Activated CD4-positive, alpha-beta T cell treated with anti-CD3 and anti-CD28 coated beads for 1 hour (primary cell): ENCODE measurements at places on chromosomes 4 and X.

DNA sequence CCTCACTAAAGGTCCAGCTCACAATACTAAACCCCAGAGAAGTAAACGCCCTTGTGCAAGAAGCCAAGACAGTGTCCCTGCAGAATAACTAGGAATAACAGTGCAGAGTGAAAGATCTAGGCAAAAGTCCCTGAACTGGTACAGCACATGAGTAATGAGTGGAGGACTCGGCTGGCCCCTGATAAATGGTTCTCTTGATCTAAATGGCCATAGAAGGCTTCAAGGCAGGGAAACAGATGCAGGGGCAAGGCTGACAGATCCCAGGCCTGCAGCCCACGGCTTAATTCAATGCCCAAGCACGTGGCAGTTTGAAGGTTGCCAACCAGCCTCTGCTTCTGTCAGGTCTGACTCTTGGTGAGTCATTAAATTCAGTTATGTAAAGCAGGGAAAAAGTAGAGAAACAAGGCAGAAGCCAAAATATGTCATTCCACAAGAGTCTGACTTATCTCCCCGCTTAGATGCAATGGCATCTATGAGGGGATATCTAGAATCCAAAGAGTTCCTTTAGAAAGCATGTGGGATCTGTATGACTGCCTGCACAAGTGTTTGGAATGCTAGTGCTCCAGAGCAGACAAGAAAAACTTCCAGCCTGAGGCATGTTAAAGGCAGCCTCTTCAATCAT is 121.3 kb downstream of the PRDM5 start:
- DNase-seq, result no peak

DNA sequence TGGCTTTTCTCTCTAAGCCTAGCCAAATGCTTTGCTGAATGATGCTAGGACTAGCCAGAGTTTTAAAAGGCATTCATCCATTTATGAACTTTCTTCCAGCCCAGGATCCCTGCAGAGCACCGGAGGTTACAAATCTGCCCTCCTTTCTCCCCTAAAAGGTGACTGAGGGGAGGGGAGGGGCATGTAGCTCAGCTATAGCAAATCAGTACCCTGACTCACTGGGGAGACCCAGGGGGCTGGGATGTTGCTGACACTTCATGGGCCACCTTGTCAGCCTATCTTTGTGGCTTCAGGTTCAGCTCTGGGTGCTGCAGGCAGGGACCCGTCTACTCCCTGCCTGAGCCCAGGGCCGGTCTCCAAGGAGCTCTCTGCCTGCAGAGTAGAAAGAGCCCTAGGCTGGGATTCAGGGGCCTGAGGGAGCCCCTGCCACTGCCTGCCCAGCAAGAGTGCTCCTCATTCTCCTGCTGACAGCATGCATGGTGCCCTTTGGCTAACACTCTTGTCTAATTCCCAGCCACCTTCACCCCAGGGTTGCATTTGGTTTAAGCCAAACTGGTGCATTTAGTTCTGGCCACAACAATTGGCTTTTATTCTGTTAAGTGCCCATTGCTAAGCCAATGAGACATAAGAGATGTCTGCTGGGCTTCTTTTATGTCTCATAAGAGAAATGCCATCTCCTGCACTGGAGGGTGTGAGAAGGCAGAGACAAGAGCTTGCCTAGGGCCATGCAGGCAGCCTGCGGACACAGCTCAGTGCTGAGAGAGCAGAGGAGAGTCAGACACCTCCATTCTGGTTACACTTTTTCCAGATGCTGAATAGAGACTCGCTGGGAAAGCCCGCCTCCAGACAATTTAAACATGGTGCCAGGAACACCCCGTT is 11.9 kb upstream of the UBA6 start:
- no peak for DNase-seq

DNA sequence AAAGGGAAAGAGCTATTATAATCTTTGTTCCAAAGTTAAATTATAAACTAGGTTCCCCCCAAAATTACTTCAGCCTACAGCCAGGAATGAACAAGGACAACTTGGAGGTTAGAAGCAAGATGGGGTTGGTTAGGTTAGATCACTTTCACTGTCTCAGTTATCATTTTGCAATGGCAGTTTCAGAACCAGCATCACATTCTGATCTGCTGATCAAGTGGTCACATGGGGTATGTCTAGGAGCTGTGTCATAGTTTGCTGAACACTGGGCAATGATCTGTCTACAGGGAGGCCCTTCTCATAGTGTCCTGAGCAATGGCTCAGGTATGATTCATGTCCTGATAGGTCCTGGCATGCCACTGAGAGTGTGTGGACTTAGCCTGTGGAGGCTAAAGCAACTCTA is 41.6 kb upstream of the XIAP start:
- DNase-seq, result no peak

GRCh38 chrX:12309040-12309743 is 170.9 kb downstream of the FRMPD4 start:
- DNase-seq, result no peak

DNA sequence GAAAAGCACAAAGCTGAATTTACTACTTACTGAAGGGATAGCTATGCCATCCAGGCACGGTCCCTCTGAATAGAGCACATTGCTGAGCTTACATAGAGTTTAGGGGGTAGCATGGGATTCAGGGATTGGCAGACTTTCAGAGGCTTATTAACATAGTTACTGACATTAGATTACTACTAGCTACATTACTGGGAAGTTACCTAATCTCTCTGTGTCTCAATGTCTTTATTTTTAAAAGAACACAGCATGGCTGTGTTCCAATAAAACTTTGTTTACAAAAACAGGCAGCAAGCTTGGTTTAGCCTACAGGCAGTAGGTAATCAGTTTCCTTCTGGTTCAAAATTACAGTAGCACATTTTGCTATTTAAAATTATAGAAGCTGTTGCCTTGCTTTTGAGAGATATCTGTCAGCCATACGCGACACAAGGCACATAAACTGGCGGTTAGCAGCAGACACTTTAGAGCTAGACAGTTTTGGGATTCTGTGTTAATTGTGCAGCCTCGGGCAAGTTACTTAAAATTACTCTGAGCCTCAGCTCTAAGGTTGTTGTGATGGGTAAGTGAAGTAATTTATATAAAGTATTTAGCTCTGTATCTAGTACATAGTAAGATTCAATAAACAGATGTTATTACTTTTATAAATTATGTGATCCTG is 6.9 kb downstream of the KLHL8 start:
- no peak for DNase-seq

DNA sequence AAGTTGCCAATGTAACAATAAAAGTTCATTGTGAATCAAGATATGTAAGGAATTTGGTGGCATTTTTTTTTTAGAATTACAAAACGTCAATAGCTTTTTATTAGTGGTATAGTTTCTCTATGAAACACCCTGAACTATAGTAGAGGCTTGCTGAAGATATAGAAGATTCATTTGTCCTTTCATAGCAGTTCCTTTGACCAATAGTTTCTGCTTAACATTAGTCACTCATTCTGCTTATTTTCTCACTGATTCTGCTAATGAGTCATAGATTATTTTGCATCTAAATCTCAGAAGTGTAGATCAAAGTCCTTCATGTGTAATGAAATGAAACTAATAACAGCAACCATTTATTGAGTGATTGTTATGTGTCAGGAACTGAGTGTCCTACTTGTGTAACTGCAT is 205.0 kb upstream of the TET2 start:
- no peak for DNase-seq

DNA sequence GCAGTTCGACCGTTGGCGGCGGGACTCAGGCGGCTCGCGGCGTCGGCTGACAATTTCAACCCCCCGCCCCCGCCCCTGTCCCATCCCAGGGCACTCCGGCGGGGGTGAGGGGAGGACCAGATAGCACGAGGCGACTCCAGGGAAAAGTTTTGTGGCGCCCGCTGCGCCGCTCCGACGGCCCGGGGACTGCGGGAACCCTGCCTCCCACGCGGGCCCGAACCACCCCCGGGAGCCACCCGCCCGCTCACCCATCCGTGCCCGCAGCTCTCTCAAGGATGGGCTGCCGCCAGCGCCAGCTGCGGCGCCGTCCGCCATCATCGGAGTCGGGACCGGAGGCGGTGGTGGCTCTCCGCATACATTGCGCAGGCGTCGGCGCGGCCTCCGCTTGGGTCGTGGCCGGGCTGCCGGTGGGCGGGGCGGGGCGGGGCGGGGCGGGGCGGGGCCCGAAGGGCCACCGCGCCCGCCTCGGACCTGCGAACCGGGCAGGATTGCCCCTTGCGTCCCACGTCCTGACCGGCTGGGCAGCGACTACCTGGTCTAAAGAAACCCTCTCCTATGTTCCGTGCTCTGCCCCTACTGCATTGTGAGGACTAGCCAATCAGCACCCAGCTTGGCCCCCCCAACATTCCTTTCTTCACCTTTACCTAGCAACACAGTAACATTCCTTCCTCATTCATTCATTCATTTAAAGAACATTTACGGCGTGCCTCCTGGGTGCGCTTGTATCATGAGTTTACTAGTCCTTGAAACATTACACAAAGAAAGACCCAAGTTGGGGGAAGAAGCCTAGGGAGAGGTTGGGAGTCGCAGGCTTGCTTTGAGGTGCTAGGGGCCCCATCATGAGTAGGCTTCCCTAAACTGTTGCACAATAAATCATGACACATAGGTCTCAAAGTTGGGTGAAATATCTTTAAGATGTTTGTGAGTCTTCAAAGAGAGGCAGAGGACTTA is at the start of gene MAP7D3:
TSS of gene MAP7D3 (minus strand) at position 360 of the 951 bp plus-strand sequence. CDS start at position 318, 42 bp downstream.
- DNase-seq, result peak; percentile 54

DNA sequence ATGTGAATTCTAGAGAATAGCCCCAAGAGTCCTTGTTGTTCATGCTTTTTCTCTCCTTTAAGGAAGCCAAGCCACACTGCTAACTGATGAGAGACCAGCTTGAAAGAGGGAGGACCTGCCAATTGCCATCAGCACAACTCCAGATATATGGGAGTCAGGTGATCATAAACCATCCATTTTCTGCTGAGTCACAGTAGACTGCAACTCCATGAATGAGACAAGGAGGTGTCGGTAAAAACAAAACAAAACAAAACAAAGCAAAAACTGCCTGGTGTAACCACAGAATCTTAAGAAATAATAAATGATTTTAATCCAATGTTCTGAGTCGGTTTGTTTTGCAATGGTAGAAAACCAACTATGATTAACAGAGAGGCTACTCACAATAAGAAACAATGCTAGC is 837.3 kb downstream of the PCDH7 start:
- no peak for DNase-seq

GRCh38 chr4:8438743-8439142 is 1.8 kb downstream of the ACOX3 start:
- DNase-seq, result no peak

- no peak for DNase-seq
Observed at GRCh38 chr4:80594701-80595100, 259.2 kb downstream of the CFAP299 start.

- DNase-seq, result no peak
Observed at GRCh38 chrX:153502796-153503195, 8.0 kb downstream of the BGN start.

DNA sequence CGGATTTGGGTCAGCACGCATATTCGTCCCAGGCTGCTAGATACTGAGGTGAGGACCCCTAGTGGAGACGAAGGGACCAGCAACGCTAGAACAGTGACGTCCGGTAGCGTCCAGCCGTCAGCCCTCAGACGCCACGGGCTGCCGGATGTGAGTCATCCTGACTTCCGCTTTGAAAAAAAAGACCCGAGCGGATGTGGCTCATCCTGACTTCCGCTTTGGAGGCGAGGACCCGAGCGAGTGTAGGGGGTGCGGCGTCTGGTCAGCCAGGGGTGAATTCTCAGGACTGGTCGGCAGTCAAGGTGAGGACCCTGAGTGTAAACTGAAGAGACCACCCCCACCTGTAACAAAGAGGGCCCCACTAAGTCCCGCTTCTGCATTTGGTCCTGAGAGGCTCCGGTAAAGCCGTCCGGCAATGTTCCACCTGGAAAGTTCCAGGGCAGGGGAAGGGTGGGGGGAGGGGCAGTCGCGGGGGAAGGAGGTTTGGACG is at the start of gene MAGEB2:
TSS of gene MAGEB2 (plus strand) at position 207 of the 487 bp plus-strand sequence. CDS start 3,018 bp downstream, outside the sequence.
- no peak for DNase-seq

- no peak for DNase-seq
Observed at GRCh38 chrX:121009764-121010163, 24.2 kb upstream of the CT47A1 start.

DNA sequence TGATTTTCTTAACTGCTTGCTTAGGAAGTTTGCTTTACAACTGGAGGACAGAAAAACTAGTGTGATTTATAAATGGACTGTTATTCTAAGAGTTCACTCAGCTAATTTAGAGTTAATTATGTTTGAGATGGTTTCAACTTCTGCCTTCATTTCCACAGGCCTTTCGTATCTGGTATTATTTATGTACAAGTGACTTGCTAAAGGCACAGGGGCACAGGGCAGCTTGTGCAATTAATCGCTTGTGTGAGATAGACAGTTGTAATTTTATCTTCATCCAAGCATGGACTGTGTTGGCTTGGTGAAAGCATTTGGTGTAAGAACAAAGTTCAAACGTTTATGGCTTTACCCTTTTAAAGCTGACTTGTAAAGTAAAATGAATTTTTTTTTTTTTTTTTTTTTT is 38.3 kb downstream of the GPAT3 start:
- no peak for DNase-seq

DNA sequence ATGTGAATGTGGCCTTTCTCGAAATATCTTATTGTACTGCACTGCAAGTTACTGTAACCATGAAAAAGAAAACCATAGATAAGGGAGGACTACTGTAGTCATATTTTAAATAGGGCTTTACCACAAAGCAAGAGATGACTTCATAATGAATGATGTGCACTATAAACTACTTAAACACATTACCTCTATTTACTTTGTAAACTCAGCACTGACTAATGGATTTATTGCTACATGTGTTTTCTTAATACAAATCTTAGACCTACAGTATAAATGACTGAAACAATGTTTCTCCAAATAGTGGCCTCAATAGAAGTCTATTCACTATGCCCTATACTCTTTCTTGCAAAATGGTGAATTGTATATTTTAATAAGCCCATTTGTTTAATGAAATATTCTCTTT is 61.1 kb downstream of the HDX start:
- no peak for DNase-seq

DNA sequence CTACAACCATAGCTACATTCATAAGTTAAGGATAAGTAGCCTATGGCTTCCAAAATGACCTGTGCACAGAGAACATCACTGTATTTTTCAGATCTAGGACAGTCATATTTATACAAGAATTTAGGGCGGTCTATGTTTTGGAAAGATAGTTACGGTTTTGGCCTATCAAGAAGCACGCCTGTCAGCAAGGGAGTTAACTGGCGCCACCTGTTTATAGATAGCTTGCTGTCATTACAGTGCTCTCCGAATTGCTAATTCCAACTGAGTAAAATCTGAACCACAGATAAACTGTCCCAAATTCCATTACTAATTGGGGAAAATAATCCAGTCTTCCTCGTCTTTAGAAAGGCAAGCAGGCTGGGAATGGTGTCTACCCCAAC is 646 bp downstream of the ABCB7 start:
- DNase-seq, result no peak

DNA sequence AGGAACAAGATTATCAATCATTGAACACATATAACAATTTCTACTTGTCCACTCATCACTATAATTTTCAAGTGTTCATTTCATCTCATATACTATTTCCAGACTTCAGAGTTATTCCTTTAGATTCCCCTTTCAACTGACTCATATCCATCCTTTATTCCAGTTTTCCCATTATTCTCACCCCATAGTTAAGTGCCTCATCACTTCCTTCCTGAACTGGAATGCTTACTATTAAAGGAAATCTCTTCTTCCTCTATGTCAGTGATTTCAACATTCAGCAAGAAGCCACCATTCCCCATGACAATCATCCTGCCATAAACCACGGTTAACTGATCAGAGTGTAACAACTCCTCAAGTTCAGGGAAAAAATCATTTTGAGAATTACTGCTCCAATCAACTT is 198.9 kb downstream of the FBXO8 start:
- no peak for DNase-seq
